ENCODE measurements at places on chromosomes 11 and 22.
A peak's percentile ranks its signal among the peaks of the same experiment; 100 is the strongest.

GRCh38 chr11:35798423-35798822 lies 135.8 kb downstream of the TRIM44 start:
- no peak for DNase-seq

- no peak for DNase-seq
Observed at GRCh38 chr11:124623861-124624525, 1.3 kb downstream of the TBRG1 start.

DNA sequence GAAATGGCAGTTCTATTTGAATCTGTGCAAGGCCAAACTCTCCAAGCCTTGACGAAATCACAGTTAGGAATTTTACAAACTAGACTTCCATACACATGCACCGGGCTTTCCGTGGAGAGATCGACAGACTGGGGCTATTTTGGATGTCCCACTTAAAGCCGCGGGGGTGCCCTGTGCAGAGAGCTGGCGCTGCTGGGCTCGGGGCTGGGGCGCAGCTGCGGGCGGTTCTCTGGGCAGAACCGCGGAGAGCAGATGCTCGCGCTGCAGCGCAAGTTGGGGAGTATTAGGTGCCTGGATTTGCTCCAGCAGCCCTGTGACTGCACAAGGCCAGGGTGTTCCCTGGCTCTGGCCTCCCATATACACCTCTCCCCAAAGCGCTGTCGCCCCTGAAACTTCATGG lies 67.2 kb downstream of the SPATA19 start:
- no peak for DNase-seq

- no peak for DNase-seq
Observed at GRCh38 chr11:66852466-66853241, 4.2 kb upstream of the LRFN4 start.

- no peak for DNase-seq
Observed at GRCh38 chr22:24002851-24003250, 2.4 kb downstream of the GSTT4 start.

GRCh38 chr11:75625991-75626888 lies 42.6 kb downstream of the MAP6 start:
- no peak for DNase-seq

DNA sequence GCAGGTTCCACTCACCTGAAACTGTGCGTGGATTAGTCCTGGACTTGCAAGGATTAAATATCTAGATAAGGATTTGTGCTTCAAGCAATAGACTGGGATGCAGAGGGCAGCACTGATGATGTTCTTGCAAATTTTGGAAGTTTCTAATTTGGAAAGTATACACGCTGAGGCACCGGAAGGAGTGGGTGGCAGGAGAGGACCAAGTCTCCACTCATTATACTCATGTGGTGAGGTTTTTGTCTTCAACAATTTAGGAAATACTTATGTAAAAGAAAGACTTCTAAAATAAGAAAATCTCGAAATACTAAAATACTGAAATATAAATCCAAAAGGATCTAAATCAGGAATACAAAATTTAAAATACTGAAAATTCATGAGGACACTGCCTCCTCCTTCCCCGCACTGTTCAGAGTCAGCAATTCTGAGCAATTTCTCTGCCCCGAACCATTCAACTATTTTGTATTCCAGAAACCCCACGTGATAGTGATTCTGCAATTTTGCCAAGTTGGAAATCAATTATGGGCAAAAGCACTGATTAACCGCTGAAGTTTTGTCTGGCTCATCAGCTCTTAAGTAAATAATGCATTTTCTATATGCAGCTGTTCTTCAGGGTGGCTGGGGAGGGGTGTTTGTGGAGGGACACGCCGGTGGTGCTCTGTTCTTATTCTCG lies 47.0 kb upstream of the CLMP start:
- no peak for DNase-seq

- no peak for DNase-seq
Observed at GRCh38 chr11:125348141-125348651, 147.9 kb downstream of the FEZ1 start.

DNA sequence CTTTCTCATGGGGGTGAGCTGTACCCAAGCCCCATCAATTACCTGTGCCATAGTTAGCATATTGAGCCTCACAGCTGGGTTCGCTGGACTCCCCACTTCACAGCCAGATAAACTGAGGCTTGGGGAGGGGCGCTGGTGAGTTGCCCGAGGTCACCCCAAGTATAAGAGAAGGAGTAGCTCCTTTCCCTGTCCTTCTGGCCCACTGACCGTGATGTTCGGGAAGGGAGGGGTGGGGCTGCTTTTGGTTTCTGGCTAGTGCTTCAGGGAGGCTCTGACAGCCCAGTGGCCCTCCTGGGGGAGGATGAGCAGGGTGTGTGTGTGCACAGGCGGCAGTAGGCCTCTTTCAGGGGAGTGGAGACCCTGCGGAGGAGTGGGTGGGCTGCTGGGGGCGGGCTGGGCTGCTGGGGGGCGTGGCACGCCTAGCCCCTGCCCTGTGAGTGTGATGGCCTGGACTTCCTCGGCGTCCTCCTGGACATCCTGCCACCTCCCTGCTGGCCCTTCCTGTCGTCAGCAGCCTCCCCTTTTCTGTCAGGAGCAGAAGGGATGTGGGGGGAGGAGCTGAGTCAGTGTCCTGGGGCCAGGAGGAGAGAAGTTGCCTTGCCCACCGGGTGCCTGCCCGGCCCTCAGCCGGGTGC lies 50.3 kb downstream of the TRIOBP start:
- no peak for DNase-seq

DNA sequence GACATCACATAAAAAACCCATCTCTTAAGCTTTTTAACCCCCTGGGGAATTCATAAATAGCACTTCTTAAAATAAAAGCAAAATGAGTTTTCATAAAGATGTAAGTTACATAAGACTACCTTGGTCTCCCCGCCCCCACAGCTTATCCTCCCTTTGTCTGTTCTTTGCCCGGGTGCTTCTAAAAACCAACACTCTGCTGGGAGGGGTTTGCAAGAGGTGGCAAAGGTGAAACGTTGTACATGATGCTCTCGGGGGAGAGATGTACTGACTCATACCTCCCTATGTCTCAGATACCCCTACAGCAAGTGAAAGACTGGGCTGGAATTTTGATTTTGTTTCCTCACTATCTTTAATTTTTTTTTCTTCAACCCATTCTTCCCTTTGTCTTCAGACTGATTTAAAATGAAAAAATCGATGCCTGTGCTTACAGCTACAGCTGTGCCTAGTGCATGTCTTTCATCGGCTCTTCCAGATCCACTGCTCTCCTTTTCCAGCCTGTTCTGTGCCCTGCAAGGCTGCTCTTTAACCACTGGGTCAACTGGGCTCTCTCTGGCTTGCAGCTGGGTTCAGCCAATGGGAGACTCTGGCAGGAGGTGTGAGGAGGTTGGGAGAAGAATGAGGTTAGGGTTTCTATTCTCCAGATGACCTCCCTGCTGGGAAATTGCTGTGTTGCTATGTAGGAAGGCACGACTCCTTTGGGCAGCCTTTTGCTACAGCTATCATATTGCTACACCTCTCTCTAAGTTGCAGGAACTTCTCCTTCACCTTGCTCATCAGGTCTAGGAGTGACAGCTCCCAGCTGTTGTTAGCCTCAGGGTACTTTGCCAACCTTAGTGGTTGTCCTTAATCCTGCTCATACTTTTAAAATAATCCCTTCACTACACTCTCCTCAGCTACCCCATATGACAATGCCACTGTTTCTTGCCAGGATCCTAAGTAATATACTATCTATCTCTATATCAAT lies 266.5 kb downstream of the TENM4 start:
- no peak for DNase-seq

GRCh38 chr11:1381793-1382425 lies 7.8 kb upstream of the BRSK2 start:
- no peak for DNase-seq

DNA sequence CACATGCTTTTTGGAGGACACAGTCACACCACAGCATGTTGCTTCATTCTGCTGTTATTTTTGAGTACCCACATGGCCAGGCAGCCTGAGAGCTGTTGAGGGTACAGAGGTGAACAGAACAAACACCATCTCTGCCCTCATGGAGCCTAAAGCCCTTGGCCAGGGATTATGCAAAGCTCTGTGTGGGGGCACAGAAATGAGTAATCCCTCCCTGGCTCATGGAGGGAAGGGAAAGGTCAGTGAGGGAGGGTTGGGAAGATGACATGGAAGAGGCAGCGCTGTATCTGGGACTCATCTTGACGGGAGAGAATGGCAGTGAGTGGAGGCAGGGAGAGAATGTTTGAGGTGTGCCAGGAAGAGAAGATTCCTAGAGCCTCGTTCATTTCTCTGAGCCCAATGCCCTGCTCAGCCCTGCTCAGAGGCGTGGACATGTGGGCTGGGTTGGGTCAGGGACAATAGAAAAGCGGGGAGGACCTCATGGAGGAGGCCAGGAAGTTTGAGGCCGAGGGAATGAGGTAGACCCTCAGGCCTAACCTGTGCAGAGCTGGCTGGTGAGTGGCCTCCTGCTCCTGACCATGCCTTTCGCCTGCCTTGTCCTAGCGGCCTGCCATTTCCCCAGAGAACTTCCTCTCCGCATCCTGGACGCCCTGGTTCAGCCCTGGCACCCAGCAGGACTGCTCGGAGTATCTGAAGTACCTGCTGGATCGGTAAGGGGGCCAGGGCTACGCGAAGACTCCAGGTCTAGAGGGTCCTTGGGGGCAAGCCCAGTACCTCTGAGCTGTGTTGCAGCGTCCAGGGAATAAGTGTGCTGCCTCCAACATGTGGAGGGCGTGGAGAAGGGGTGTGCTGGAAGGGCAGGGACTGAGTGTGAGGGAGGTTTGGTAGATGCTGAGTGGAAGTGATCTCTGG lies 19.8 kb downstream of the USP35 start:
- DNase-seq: no peak

GRCh38 chr11:112606656-112607055 lies 346.0 kb upstream of the PLET1 start:
- no peak for DNase-seq

- DNase-seq: no peak
Observed at GRCh38 chr22:27850000-27850521, 48.5 kb upstream of the MN1 start.

GRCh38 chr11:67391304-67392182 lies at the start of gene RAD9A:
TSS of gene RAD9A (plus strand) at chr11:67391986. CDS start at chr11:67392045, 59 bp downstream.
- peak; percentile 89 for DNase-seq

GRCh38 chr22:47372596-47373385 lies 610.3 kb downstream of the TBC1D22A start:
- no peak for DNase-seq

- DNase-seq: peak; percentile 20
Observed at GRCh38 chr11:75142714-75143419, 8.0 kb upstream of the SLCO2B1 start.
